ENCODE measurements at places on chromosomes 7 and 10.

- DNase-seq = no peak
Observed at GRCh38 chr7:110470420-110470819, 620.5 kb upstream of the LRRN3 start.

GRCh38 chr7:151754142-151754590 lies 122.7 kb downstream of the PRKAG2 start:
- peak; percentile 24 for DNase-seq

DNA sequence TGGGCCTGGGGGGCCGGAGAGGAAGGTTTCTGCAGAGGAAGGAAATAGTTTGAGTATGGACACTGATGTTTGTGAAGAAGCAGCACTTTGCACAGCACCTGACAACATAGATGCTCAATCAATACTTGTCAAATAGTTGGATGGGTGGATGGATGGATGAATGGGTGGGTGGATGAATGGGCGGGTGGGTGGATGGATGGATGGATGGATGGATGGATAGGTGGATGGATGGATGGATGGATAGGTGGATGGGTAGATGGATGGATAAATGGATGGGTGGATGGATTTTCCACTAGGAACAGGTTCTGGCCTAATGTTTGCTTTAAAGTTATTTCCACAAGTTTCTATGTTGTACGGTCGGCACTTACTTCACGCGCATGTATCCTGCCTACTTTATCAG lies 45.3 kb downstream of the COL17A1 start:
- DNase-seq = no peak

GRCh38 chr7:7237201-7237977 lies 55.0 kb downstream of the C1GALT1 start:
- no peak for DNase-seq

GRCh38 chr7:4959306-4959705 lies 319 bp upstream of the MMD2 start:
- DNase-seq = no peak

- no peak for DNase-seq
Observed at GRCh38 chr7:39703144-39703543, 79.8 kb downstream of the RALA start.
